CMK (cell line): ENCODE measurements at places on chromosomes 13 and 19.

GRCh38 chr13:49828453-49828852 lies 36.0 kb upstream of the KPNA3 start:
- DNase-seq = peak; percentile 61

- DNase-seq = no peak
Measured at GRCh38 chr13:23960566-23961156, 63.4 kb upstream of the C1QTNF9B start.

DNA sequence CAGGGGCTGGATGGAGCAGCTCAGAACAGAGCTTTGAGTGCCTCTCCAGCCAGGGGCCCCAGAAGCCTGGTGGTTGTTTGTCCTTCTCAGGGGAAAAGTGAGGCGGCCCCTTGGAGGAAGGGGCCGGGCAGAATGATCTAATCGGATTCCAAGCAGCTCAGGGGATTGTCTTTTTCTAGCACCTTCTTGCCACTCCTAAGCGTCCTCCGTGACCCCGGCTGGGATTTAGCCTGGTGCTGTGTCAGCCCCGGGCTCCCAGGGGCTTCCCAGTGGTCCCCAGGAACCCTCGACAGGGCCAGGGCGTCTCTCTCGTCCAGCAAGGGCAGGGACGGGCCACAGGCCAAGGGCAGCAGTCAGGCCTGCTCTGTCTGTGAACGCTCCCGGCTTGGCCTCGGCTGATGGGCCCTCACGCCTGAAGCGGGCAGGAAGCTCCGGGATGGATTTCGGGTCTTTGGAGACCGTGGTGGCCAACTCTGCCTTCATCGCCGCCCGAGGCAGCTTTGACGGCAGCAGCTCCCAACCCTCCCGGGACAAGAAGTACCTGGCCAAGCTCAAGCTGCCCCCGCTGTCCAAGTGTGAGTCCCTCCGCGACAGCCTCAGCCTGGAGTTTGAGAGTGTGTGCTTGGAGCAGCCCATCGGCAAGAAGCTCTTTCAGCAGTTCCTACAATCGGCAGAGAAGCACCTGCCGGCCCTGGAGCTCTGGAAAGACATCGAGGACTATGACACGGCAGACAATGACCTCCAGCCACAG lies at the start of gene GRK1:
Gene GRK1 (plus strand): TSS at position 269 of the 751 bp plus-strand sequence. CDS start 168 bp downstream, at position 437.
- DNase-seq = no peak

GRCh38 chr13:93915269-93915809 lies 564.1 kb downstream of the DCT start:
- DNase-seq = no peak

DNA sequence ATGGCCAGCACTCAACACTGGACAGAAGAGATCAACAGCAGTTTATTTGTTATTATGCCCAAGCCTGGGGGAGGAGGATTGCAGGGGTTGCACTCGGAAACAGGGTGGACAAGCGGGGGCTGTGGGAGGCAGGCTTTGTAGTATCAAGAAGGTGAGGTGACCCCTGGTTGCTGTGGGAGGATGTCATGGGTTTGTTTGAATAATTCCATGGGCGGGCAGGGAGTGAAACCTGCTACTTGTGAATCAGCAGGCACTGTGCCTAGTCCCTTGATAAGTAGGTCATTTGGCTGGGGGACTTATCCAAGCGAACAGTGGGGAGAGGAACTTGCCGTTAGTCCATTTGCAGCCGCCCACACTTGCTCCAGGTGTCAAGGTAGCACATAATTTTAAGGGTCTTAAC lies 84.4 kb upstream of the KCTD15 start:
- DNase-seq = no peak

- DNase-seq = no peak
Measured at GRCh38 chr13:111897846-111898215, 169.1 kb upstream of the SOX1 start.

GRCh38 chr13:40149611-40150274 lies 494.3 kb downstream of the COG6 start:
- DNase-seq = no peak

- no peak for DNase-seq
Measured at GRCh38 chr19:3683405-3684053, 16.7 kb downstream of the PIP5K1C start.

DNA sequence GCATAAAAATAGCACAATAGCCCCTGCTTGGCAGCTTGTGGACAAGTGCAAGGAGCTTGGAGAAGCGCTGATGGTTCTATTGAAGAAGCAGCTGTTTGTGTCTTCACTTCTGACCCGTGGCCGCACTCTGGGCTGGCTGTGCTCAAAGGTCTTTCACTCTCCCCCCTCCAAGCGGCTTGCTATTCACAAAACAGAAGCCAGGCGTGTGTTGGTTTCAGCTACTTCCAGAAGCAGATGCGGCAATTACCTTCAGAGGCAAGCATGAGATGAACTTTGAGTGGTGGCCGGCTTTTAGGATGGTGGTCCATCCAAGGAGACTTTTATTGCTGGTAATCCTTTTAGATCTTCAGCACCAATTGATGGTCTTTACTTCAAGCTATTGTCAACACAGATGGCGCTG lies 188.5 kb upstream of the ARGLU1 start:
- DNase-seq = no peak

- no peak for DNase-seq
Measured at GRCh38 chr13:25943081-25943480, 108.7 kb downstream of the SHISA2 start.

DNA sequence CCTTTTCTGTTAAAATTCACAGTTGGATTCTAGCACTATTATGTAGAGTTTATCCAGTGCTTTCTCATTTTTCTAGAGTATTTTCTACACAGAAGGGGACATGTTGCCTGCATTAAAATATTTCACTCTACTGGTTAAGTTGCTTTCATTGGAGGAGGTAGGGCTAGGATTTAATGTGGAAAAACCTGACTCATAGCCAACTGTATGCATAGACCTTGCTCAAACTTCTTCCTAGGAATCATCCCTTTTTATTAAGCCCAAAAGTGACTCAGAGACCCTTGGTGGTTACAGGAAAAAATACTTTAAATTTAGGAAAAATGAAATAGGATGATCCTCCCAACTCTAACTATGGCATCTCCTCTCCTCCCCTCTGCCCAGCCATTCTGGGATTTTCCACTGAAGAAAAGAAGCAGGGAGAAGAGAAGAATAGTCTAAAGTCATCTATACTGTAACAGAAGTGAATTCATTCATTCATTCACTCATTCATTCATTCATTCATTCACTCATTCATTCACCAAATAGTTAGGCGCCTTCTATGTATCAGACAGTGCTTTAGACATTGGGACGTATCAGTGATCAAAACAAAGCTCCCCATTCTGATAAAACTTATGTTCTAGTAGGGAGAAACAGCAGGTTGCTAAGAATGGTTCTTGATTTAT lies 109.0 kb upstream of the HTR2A start:
- DNase-seq = no peak

DNA sequence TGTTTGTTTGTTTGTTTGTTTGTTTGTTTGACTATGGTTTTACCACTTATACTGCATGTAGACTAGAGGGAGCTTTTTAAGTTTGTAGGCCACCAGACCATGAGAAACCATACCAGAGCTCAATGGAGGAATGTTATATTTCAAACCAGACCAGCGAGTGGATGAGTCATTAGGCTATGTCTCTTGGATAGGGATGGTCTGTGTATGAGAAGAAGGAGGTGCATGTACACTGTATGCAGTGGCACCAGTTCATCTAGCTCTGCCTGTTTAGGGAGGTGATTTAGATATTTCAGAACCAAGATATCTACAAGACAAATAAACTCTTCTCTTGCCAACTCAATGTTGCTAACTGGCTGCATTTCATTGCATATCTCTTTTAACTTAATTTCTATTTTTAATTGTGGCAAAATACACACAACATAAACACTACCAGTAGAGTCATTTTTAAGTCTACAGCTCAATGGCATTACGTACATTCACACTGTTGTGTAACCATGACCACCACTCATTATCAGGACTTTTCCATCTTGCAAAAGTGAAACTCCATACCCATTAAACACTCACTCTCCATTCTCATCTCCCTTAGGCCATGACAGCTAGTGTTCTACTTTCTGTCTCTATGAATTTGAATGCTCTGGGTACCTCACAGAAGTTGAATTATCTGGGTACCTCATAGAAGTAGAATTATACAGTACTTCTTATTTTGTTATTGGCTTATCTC lies 29.2 kb downstream of the SYDE1 start:
- DNase-seq = no peak

DNA sequence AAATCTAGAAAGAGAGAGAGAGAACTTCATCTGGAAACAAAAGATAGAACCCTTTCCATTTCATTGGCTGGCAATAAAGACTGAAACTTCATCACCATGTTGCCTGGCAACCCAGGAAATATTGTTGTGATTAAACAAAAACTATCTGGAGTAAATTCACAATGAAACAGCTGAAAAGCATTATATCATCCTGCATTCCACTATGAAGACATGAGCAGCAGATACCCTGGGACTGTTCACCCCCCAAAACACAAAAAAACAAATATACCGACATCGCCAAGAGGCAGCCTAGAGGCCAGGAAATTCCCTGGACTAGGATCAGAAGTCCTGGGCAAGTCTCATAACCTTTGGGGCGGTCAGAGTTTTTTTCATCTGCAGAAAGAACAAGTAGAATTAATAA lies 158.3 kb downstream of the FOXO1 start:
- no peak for DNase-seq

DNA sequence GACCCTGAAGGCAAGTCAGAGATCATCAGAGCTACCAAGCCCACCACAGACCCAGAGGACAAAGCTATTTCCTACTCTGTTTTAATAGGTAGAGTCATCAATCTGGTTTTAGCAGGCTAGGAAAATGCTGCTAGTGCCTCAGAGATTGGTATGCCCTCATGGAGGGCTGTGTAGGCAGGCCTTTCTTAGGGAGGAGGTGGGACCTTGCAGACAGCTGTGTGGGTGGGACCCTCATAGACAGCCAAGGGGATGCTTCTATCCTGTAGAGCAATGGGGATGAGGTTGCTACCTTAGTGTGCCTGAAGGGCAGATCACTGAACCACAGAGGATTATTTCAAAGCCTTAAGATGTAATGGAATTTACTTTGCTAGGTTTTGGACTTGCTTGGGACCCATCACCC lies 534.9 kb upstream of the KLF12 start:
- DNase-seq = no peak

- DNase-seq = no peak
Measured at GRCh38 chr13:109778102-109778542, 8.3 kb downstream of the IRS2 start.

- DNase-seq = no peak
Measured at GRCh38 chr19:40249201-40249600, 22.7 kb upstream of the CCNP start.

DNA sequence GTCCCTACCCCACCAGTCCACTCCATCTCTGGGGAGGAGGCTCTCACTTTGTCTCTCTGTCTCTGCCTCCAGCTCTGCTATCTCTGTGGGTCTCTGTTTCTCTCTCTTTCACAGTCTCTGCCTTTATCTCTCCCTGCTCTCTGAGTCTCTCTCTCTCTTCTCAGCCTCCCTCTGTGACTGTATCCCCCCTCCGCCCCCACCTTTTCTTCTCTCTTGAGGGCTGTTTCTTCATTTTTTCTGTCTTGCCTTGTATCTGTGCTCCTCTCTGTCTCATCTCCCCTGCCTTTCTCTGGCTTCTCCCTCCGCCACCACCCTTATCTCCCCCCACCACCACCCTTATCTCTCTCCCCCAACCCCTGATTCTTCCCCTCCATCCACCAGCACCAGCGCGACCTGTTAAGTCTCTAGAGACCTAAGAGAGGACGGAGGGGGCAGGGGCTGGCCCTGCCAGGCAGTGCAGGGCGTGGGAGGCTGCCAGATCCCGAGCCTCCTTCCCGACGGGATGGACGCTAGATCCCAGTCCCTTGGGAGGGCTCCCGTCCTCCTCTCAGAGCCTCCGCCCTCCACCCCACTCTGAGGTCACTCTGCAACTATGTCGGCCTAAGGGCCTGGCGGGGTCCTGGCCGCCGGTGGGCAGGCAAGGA lies 1.0 kb downstream of the AXL start:
- DNase-seq = peak; percentile 83

- no peak for DNase-seq
Measured at GRCh38 chr13:25371875-25372283, at the start of gene ATP8A2. ATP8A2 (plus strand) TSS chr13:25371974; CDS start chr13:25372213, 239 bp downstream.

DNA sequence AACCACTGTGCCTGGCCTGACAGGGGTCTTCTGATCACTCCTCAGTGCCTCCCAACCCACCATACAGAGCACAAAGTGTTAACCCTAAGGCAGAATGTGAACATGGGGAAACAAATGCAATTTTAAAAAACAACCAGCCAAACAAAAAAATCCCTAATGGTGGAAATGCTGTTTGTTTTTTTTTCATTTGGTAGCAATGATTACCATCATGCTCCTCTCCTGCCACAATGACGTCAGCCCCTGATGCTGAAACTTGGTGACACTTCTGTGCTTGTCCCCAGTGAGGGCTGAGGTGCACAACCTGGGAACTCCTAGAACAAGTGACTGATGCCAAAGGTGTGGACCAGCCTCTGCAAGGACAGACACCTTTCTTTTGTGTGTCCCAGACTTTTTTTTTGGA lies 4.0 kb upstream of the TSPAN16 start:
- no peak for DNase-seq

GRCh38 chr19:33796164-33796875 lies at the start of gene KCTD15:
KCTD15 (plus strand) TSS chr19:33796870; CDS start chr19:33800455, 3,585 bp downstream.
- peak; percentile 39 for DNase-seq

DNA sequence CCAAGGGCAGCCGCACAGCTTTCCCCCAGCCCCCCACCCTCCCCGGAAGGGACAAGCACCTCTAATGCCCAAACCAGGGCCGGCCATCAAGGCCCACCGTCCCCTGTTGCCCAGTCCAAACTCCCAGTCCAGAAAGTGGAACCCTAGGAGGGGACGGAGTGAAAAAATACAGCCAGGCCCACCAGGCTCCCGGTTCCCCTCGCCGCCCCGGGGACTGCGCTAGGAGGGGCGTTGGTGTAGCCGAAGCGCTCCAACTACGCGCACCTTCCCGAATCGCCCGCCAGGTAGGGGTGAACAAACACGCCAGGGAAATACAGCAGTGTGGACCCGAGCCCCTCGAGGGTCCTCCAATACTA lies 1.3 kb downstream of the KLF16 start:
- DNase-seq = no peak

- DNase-seq = no peak
Measured at GRCh38 chr19:56732976-56733375, 61.4 kb upstream of the ZNF835 start.

DNA sequence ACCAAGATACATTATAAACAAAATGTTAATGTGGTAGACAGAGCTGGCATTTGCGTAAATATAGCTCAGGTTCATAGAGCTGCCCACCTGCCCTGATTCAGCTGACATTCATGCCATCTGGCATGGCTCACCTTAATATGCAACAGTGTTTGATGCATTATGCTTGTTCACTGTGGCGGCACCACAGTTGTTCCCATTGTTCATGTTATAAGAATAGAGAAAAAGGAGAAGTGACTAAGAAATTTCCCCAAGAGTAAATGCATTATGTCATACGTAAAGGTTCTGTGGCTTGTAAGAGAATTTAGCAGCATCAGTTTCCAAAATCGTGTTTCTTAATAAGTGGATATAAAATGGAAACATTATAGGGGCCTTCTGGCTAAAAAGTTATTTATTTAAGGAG lies 4.5 kb downstream of the CCNA1 start:
- no peak for DNase-seq
